Stimulated activated CD8-positive, alpha-beta memory T cell treated with anti-CD3 and anti-CD28 coated beads, Interleukin-4, amount 100 ng/mL, for 4 hours (primary cell): ENCODE measurements at places on chromosomes 5 and 9.

DNA sequence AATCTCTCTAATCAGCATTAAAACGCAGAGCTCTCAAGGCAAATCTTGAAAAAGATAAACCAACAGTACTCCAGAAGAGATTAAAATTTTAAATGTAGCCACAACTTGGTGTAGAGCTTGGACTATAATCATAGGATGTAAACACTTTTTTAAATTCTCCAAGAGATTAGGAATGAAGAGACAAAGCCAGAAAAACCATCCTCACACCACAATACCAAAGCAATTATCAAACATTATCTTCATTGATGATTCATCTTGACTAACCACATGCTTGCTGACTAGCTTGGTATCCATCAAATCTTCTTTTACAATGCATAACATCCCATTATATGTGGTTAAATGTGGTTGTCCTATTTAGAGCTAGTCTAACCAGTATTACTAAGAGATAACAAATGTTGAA is 815.1 kb downstream of the TLE1 start:
- no peak for DNase-seq

DNA sequence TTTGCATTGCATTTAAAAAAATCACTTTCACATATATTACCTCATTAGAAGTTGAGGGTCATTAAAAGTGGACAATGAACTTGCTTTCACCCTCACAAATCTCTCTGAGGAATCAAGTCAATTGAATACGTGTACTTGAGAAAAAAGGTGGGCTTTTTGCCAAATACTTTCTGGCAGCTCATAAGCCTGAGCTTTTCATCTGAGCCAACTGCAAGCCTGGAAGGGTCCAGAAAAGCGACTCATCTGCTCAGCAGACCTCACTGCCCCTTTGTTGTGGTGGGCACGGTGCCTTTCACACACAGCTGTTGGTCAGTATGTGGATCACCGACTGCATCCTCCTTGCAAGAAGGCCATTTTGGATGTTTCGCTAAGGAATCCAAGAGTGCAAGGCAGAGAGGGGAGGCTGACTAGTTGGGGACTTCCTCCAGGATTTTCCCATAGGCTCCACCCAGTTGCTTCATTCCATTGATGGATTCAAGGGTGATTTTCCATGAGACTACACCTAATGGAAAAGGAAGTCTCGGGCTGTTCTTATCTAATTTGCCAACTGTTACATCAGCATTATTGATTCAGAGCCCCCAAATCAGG is 564.7 kb downstream of the PDE4D start:
- no peak for DNase-seq

GRCh38 chr5:176366232-176366894 is 1.1 kb downstream of the ARL10 start:
- DNase-seq = no peak

DNA sequence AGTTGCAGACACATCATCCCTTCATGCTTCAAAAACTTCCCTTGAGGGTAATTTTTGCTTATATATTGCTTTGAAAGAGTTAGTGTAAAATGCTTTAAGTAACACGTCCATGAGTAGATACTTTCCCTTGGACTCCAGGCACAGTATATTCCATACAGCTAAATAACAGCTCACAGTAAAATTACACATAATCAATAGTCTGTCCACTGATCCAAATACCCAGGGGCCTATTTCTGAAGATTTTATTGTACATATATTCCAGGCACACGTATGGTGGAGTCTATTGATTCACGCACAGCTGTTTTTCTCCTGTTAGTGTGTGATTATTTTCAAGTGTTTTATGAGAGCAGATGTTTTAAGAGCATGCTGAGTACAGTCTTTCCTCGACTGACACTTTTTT is 223.7 kb upstream of the GRAMD2B start:
- DNase-seq = no peak

GRCh38 chr9:36559036-36559695 is 13.5 kb upstream of the MELK start:
- DNase-seq = no peak

DNA sequence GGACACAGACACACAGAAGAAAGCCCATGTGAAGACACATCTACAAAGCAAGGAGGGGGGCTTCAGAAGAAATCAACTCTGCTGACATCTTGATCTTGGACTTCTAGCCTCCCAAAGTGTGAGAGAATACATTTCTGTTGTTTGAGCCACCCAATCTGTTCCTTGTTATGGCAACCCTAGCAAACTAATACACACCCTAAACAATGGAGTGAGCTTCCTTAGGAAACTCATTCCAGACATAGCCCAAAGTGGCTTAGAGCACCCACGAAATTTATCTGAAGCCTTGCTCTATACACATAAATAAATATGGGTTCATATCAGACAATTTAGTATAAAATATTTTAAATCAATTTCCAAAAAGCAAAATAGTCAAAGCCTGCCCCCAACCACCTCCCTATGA is 7.6 kb upstream of the TBC1D2 start:
- DNase-seq = no peak

DNA sequence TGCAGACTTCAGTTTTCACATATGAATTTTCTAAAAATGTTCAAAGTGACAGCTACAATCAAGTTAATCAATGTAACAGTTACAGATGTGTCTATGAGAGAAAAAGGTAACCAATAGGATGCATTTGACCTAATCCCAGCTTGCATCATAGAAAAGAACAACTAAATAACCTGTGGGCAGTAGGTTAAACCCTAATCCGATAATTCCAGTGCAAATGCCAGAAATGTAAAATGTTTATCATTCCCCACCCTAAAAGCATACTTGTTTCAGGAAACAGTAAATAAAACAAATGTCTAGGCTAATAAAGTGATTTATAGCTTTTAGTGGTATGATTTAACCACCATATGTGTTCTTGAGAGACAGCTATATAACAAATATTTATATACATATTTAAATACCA is 592.6 kb downstream of the PRELID2 start:
- DNase-seq = no peak

DNA sequence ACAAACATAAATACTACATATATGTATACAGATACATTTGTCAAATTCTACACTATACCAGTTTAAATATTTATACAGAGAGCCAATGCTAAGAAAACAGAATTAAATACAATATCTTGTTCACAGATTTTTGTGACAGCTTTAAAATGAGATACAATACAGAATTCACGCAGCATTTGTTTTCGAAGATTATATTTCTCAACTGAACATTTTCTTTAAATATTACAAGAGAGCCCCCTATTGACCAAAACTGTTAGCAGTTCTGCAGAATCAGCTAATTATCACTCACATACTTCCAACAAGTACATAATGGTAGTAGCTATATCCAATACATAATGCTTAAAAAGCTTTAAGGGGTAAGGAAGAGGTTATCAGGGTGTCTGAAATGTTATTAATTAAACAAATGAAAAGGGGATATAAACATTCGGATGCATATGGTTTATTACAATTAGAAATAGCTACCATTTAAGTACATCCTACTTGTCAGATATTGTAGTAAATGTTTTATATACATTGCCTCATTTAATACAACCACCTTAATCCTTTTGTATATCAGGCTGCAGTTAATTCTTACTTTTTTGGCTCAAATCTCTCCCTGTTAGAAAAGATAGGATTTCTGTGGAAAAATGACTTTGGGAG is 31.7 kb downstream of the ZDHHC21 start:
- DNase-seq = no peak

GRCh38 chr5:132427281-132428146 is 58.0 kb downstream of the SLC22A5 start:
- no peak for DNase-seq

GRCh38 chr9:9341203-9341602 is 1271.6 kb downstream of the PTPRD start:
- DNase-seq = no peak

- no peak for DNase-seq
These were observed 143.3 kb downstream of the RAPGEF6 start for GRCh38 chr5:131491749-131492148.

DNA sequence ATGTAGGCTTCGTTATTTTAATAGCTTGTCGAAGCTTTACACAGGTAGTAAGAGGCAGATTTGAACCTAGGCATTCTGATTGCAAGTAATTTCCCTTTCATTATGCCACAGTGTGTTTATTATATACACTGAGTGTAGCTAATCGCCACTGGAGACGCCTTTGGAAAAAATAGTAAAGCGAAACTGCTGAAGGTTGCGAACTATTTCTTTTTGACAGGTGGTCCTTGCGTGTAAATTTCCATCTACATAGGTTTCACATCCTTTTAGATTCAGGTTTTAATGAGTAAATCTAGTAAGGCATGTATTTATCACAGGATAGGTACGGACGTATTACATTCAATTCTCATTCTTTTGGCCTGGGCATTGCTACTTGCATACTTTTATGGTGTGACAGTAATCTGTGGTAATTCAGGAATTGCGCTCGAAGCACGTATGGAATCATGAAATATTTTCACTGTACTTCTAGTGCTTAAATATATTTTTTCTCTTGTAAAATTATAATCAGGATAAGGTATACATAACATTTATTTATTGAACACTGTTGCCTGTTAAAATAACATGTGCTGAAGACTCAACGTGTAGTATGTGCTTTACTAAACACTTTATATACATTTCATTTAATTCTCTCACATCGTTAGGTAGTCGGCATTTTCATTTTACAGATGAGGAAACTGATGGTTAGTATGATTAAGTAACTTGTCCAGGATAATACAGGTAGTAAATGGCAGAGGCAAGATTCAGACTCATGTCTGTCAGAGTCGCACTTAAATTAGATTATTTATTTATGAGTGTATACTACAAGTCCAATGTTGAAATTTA is 1.8 kb downstream of the MARCHF6 start:
- no peak for DNase-seq

- no peak for DNase-seq
These were observed 6.1 kb upstream of the SLC44A1 start for GRCh38 chr9:105238302-105238701.

DNA sequence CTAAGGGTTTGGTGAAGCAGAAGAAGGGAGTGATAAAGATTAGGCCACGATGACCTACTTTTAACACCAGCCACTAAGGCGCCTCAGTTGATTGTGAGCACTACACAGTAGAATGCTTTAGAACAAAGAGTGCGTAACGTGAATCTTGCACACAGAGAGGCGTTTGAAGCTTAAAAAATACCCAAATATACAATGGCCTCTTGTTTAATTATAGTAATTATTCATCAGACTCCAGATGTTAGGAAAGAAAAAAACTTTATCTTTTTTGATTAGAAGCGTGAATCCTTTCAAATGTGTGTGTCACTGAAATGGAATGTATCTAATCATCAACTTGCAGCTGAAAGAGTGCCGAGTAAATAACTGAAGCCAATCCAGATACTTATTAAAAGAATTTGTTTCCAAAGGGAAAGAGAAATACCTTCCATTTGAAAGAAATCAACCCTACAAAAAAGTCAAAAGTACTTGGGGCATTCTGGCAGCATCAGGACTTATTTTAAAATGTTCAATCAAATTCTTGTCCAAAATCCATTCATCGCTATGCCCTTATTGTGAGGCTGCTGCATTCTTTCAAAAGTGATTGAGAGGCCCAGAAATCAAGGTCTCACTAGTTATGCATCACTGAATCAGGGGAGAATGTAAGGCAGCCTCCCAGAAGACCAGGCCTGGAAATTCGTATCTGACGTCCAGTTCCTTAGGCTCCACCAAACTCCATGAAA is 337.5 kb downstream of the ZNF608 start:
- no peak for DNase-seq

DNA sequence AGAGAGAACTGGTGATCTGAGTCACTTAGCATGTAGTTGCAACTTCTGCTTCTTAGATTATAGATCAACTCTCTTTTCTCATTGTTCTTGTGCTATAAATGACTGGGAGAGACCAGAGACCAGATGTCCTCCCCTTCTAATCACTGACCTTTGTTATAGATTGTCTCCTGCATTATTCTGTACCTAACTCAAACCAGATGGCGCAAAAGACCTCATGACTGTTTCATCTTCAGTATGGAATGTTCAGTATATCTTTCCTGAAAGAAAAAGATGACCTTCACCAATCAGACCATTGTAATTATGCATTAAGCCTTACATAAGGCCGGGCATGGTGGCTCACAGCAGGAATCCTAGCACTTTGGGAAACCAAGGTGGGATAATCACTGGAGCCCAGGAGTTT is 30.5 kb upstream of the ADAM19 start:
- DNase-seq = no peak

DNA sequence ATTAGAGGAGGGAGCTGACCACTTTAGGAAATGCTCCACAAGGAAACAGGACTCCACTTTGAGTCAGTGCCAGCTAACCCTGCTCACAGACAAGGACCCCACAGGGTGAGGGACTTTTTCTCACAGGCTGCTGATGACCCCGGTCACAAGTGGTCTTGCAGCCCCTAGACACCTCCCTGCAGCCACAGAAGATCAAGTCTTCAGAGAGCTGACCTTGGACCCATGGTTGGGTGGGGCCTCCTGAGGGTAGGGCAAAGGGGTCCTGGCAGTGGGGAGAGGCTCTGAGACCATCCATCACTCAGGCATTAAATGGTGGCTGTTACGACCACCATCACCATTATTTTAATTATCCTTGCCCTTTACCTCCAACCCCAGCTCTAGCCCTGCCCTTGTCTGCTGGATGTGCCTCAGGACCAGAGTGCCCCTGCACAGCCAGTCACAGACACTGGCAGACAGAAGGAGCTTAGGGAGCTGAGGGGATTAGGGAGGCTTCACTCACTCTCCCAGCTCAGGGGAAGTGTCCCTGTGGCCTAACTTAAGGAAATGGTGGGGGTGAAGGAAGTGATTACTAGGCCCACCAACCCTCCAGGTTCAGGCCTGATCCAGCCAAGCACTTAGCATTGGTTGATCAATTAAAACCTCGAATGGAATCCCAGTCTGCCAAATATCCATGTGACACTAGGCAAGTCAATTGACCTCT is 1.6 kb downstream of the ACSL6 start:
- no peak for DNase-seq

DNA sequence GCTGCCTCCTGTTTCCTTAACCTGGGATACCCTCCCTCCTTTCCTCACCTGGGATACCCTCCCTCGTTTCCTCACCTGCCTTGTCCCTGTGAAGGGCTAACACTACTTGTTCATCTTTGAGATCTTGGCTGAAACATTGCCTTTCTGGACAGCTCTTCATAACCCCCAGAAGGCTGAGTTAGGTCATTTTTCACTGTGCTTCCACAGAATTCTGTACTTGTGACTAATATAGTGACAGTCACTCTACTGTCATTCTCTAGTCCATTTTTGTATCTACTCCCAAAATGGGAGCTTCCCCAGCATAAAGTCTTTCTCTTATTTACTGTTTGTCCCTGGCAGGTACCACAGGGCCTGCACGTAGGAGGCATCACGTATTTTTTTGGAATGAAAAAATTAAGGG is 21.5 kb upstream of the DAB2 start:
- DNase-seq = no peak

- no peak for DNase-seq
These were observed 586.5 kb downstream of the IRX1 start for GRCh38 chr5:4182144-4182543.

GRCh38 chr5:179121667-179122111 is 61.5 kb downstream of the ZNF354C start:
- no peak for DNase-seq
